Stimulated activated CD4-positive, alpha-beta T cell treated with anti-CD3 and anti-CD28 coated beads, TNF-alpha, amount 100 ng/mL, for 1 hour (primary cell): ENCODE measurements at places on chromosomes 7 and 10.

- no peak for DNase-seq
These were observed 20.0 kb upstream of the GATA3 start for GRCh38 chr10:8034466-8035005.

GRCh38 chr10:113047151-113047550, 97.1 kb downstream of the TCF7L2 start:
- DNase-seq = no peak

- no peak for DNase-seq
These were observed 6.9 kb upstream of the ORAI2 start for GRCh38 chr7:102426268-102427018.

DNA sequence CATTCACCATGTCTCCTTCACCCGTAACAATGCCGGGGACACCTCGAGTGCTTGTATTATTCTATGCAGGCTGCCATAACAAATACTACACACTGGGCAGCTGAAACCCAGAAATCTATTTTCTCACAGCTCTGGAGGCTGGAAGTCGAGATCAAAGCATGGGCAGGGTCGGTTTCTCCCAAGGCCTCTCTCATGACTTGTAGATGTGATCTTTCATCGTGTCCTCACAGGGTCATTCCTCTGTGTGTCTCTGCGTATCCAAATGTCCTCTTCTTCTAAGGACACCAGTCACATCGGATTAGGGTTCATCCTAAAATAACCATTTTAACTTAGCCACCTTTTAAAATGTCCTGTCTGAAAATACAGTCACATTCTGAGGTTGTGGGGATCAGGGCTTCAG, 303.5 kb downstream of the KLF6 start:
- DNase-seq = no peak

DNA sequence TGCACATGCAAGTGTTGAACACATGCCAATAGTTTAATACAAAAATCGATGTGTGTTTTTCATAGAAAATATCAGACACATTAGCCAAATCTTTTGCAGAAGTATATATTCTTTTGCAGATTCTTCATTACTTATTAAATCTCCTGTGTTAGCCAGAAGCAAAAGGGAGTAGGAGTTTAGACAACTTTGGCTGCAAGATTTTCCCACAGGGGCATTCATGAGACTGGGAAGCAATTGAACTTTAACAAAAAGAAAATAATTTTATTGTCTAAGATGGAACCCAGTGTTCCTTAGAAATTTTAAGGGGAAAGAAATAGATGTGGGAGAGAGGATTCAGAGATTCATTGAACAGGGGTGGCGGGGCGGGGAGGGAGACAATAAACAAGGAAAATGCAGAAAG, 1336.0 kb downstream of the GATA3 start:
- no peak for DNase-seq

DNA sequence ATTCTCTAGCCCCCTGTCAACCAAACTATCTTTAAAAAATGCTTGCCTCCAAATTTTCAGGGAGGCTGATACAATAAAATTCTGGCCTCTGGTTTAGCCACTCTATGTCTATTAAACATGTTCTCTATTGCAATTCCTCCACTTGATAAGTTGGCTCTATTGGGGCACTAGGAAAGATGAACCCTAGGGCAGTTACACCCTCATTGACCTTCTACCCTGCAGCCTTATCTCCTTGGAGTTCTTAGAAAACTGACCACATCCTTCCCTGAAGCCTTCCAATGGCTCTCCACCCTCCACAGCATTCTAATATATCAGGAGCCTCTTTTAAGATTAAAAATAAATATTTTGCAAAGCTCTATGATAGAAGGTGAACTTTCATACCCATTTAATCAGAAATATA, 30.6 kb downstream of the SVOPL start:
- DNase-seq = no peak

GRCh38 chr10:8502573-8502972, 448.1 kb downstream of the GATA3 start:
- no peak for DNase-seq

DNA sequence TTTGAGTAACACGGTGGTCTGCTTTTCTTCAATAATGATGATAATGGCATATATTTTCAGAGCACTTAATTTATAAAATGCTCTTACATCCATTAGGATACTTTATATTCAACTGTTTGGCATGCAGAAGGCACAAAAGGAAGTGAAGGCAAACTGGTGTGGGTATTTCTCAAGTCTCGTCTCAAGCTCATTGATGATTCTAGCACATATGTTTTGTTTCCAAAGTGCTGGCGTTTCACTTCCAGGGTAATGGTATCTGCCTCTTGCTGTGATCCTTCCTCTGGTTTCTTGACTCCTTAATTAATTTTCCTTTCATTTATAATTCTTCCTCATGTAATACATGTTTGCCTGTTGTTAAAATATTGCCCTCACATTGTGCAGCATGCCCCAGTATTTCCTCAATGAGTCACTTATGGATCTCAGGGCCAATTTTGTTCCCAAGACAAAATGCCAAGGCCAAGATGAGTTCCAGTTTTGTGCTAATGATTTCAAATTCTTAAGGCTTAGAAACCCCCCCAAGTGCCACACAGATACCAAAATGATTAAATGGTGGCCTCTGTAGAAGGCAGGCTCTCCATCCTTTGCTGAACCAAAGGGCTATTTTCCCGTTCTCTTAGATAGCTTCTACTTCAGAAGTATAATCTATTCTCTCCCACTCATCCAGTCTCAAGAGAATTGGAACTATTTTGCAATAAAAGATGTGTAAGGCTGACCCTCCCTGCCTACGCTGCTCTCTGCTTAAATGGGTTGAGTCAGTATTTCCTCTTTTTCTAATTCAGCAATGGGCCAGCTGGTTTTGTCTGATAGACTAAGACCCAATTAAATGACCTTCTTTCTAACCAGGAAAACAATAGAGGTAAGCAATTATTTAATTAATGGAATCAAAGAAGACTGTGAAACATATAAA, 171.2 kb downstream of the ZNF365 start:
- DNase-seq = no peak

DNA sequence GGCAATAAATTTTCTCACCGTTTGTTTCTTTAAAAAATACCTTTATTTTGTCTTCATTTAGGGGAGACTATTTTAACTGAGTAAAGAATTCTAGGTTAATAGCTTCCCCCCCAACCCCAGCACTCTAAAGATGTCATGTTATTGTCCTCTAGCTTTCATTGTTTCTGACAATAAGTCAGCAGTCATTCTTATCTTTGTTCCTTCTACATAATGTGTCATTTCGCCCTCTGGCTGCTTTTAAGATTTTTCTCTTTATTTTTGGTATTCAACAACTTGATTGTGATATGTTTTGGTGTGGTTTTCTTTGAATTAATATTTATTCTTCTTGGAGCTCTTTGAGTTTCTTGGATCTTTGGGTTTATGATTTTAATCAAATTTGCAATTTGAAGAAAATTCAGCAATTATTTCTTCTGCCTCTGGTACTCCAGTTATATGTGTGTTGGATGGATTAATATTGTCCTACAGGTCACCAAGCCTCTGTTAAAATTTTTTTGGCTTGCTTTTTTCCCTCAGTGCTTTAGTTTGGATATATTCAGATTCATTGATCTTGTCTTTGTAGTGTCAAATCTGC, 64.6 kb upstream of the ELN start:
- no peak for DNase-seq

DNA sequence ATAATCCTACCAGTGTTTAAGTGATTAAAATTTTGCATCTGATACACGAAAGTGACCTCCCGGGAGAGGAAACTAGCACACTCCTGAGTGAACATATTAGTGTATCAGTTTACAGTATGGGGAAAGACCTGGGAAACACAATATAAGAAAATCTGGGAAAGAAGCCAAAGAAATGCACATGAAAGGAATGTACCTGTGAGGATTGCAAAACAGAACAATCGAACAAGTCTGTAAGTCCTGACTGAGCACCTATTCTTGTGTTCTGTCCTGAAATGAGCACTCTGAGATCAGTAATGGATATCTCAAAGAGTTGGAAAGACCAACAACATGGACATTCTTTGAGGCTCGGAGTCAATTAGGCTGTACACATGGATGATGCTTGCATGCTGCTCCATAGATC, 554.7 kb downstream of the SORCS3 start:
- no peak for DNase-seq

DNA sequence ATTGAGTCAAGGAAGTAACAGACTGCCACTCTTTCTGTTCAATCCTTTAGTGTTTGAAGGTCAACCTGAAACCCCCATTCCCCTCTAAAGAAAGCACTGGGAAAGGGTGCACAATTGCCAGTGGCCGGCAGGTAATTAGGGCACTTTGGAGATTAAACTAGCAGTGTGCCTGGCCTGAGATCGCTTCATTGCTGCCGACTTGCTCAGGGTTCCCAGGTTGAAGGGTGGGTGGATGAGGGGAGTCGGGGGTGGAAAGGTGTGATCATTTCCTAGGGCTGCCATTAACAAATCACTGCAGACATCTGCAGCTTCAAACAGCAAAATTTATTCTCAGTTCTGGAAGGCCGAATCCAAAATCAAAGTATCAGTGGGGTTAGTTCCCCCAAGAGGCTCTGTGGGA, 16.3 kb upstream of the BTBD16 start:
- no peak for DNase-seq

- no peak for DNase-seq
These were observed 2.3 kb downstream of the BMPER start for GRCh38 chr7:33907625-33908024.

DNA sequence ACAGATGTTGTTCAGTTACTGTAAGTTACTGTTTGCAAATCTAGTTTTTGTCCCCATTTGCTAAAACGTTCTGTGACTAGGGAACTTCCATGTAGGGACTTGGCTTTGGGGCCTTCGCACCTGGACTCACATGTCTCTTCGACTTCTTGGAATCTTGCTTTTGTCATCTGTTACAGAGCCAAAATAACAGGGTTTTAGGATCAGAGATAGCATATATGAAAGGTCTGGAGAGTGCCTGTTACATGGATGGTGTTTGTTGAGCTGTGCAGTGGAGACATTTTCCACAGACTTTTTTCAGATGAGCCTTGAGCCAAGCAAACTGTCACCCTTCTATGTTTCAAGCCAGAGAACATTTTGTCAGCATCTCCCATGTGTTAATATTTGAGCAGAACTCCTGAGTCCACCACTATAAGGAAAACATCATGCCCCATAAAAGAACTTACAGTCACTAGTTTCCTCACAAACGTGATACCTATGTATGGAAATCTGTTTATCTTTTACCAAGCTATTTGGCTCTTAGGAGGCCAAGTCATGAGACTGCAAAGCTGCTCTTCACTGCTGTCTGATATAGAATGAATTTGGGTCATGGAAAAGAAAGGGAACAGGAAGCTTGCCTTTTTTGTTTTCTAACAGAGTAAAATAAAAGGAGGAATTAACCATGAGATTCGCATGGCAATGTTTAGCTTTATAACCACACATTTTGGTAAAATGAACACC, 818.6 kb upstream of the IGFBP3 start:
- DNase-seq = no peak

DNA sequence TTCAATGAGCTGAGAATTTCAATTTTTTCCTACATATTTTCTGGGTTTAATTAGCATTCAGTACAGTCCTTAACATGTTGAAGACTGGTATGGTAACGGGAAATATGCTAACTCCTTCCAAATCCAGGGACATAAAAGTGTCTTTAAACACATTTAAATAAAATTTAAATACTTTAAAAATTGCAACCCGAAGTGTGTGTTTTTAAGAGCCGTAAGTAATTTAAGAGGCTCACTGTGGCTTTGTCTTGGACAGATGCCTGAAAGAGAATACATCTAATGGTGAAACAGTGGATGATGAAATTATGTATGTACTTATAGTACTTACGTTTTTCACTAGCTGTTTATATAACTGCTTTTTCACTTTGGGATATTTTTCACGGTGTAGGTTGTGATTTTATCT, 687.3 kb upstream of the CELF2 start:
- DNase-seq = no peak

DNA sequence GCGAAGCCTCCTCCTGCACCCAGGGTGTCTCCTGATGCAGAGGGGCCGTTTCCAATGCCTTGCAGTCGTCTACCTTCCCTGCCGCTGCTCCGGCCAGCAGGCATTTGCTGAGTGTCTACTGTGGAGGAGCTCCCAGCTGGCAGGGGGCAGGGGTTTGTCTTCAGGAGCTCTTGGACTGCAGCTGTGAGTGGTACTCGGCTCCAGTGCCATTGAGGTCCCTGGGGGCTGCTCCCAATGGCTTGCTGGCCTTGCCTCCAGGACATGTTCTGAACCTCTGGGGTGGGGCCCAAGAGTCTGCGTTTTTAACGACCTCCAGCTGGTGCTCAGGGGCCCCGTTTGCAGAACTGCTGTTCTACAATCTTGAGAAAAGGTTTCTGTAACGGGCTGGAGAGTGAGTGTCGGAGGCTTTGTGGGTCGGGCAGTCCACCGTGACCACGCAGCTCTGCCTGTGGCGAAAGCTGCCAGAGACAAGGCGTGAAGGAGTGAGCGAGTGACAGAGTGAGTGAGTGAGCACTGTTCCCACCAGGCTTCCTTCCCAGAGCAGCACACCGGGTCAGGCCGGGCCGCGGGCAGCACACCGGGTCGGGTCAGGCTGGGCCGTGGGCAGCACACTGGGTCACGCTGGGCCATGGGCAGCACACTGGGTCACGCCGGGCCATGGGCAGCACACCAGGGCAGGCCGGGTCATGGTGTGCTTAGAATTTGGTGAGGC, 520.2 kb downstream of the PTPRN2 start:
- no peak for DNase-seq

- DNase-seq = no peak
These were observed 32.3 kb downstream of the AGR3 start for GRCh38 chr7:16849296-16850148.

- no peak for DNase-seq
These were observed 31.7 kb upstream of the ELMO1 start for GRCh38 chr7:37480041-37481031.

DNA sequence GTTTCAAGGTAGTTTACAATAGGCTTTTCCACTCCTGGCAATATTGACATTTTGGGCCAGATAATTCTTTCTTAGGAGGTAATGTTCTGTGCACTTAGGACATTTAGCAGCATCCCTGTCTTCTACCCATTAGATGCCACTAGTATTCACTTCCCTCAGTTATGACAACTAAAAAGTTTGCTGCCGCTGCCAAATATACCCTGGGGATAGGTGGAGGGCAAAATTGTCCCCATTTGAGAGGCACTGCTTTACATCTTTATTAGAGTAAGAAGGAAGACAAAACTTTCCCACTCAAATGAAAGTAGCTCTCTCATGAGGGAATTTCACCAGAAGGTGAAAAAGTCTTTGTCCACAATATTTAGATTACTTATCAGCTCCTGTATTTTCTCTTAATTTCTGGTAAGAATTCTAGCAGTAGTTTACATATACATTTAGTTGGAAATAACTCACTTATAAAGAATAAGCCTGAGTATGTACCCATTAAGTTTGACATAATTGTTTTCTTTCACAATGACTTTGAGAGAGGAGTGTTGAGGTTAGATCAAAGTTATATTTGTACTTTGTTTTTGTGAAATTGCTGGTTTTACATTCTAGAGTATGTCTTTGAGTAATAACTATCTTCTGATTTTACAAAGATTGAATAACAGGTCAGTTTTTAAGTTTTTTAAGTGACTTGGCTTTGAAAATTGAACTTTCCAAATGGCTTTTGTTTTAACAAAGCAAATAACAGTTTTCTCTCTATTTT, 46.0 kb downstream of the HELLS start:
- no peak for DNase-seq

DNA sequence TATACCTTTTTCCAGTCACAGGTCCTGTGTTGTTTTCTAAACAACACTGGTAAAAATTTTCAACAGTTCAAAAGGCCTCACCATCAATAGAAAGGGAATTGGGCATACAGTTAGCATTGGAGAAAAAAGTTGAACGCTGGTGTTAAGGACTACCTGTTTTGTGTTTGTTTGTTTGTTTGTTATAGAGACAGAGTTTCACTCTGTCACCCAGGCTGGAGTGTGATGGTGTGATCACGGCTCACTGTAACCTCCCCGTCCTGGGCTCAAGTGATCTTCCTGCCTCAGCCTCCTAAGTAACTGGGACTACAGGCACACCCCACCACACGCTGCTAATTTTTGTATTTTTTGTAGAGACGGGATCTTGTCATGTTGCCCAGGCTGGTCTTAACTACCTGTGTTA, 306.1 kb downstream of the PRPF18 start:
- no peak for DNase-seq
